Brain (organoid and tissue), 16 donors: ENCODE measurements at places on chromosomes 16 and 17.
A peak's percentile ranks its signal among the peaks of the same experiment; 100 is the strongest.

DNA sequence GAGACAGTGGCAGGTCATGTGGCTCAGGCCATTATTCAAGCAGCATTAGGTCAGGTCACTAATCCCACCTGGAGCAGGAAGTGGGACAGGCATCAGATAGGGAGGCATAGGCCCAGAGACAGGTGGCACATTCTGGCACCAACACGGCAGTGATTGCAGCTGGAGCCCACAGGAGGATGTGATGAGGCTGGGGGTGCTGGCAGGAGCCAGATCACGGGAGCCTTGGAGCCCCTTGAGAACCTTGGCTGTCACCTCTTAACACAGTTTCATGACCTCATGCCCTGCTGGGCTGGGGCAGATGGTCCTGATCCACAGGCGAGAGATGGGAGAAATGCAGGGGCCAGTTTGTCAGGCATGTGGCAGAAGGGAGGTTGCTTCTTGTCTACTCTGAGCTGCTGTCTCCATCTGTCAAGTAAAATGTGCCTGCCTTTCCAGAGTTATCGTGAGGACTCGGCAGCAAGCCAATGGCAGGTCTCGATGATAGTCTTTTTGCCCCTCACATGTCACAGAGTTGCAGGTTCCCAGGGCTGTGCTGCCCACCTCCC lies 109.6 kb downstream of the CLEC16A start:
- no peak for DNase-seq

DNA sequence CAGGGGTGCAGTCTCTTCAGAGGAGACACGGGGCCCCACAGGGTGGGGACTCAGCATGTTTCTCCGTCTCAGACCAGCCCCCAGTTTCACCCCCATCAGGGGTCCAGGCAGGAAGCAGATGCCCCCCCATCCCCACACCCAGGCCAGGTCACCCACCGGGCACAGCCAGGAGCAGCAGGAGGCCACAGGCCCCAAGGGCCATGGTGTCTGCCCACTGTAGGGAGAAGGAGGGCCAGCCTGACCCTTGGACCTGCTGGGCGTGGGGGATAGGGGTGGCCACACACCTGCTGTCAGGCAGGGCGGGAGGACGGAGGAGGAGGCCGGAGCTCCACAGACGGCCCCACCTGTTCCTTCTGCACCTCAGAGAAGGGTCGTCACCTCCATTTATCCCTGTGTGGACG lies at the start of gene TPSG1:
Gene TPSG1 (minus strand): TSS at position 218 of the 401 bp plus-strand sequence. CDS start 16 bp downstream, at position 202.
- no peak for DNase-seq

DNA sequence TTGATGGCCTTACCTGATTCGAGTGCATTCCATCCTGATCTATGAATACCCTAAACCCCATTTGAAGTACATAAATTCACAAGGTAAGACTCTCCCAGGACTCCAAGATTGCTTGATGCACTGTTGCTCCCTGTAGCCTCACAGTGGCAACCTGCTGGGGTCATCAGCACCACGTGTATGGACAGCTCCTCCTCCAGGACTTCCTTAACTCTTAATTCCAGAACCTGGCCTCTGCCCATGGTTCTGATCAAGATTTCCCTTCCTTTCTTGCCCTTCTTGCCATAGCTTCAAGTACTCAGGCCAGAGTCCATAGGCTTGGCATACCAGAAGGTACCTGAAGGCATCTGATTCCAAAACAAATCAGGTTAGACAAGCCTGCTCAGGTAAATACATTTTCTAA lies 34.0 kb upstream of the NLK start:
- no peak for DNase-seq

- DNase-seq, result no peak
These were observed 55.7 kb downstream of the SYNRG start for GRCh38 chr17:37553401-37553966.

GRCh38 chr16:89504091-89504490 lies 4.1 kb upstream of the SPG7 start:
- DNase-seq, result no peak

DNA sequence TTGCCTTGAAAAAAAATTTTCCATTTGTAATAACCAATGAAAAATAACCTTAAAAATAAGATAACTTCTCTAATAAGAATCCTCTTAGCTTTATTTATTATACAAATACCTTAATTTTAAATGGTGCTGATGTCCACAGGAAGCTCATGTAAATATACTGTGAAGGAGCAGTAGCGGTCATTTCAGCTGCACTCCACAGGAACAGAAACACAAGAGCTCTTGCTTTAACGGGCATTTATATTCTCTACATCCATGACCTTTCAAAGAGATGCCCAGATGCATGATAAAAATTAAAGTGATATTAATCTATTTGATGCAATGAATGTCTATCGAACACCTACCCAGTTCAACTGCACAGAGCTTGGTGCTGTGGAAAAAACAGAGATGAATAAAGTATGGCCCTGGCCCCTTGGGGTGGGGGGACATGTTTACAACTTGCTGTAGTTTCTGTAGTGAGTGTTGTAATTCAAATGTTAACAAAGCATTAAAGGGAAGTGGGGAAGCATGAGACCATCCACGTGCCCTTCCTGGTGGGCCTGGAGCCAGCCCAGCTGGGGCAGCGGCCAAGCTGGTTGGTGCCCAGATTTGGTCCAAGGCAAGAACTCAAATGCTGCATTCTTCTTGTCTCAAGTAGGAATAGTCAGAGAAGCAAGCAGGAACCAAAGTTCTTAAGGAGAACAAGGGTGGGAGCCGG lies 47.9 kb downstream of the IQCK start:
- DNase-seq, result peak; percentile 41

DNA sequence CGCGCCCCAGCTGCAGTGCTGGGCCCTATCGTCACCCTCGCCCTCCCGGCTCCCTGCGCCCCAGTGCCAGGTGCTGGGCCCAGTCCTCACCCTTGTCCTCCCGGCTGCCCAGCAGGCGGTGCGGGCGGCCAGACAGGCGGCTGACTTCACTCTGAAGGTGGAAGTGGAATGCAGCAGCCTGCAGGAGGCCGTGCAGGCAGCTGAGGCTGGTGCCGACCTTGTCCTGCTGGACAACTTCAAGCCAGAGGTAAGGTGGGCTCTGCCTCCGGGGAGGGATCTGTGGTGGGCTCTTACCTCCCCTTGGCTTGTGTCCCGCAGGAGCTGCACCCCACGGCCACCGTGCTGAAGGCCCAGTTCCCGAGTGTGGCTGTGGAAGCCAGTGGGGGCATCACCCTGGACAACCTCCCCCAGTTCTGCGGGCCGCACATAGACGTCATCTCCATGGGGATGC lies 17.9 kb downstream of the QPRT start:
- no peak for DNase-seq

GRCh38 chr17:61997664-61998063 lies 67.4 kb downstream of the MED13 start:
- no peak for DNase-seq

GRCh38 chr17:77264617-77265230 lies 124.0 kb downstream of the SEC14L1 start:
- DNase-seq, result no peak

DNA sequence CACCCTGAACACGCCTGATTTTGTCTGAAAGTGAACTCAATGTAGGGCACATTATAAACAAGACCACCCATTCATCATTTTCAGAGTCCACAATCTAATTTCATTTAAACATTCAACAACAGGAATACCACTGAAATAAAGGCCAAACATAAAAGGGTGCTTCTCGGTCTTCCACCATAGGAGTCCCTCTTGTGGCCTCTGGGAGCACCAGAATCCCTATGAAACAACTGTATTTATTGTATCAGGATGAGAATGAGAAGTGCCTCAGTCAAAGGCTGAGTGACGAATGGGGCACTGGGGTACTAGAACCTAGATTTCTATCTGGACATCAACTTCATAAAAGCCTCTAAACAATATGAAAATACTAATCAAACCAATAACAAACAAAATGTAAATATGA lies 40.4 kb downstream of the NXPH3 start:
- DNase-seq, result no peak

- no peak for DNase-seq
These were observed 105.9 kb upstream of the SEC14L1 start for GRCh38 chr17:77034677-77035424.

GRCh38 chr17:1914661-1915083 lies 84.9 kb downstream of the RPA1 start:
- no peak for DNase-seq

- peak; percentile 80 for DNase-seq
These were observed 759.1 kb upstream of the RBFOX1 start for GRCh38 chr16:6573577-6573976.

- no peak for DNase-seq
These were observed 13.5 kb upstream of the CACNG4 start for GRCh38 chr17:66950886-66951604.

DNA sequence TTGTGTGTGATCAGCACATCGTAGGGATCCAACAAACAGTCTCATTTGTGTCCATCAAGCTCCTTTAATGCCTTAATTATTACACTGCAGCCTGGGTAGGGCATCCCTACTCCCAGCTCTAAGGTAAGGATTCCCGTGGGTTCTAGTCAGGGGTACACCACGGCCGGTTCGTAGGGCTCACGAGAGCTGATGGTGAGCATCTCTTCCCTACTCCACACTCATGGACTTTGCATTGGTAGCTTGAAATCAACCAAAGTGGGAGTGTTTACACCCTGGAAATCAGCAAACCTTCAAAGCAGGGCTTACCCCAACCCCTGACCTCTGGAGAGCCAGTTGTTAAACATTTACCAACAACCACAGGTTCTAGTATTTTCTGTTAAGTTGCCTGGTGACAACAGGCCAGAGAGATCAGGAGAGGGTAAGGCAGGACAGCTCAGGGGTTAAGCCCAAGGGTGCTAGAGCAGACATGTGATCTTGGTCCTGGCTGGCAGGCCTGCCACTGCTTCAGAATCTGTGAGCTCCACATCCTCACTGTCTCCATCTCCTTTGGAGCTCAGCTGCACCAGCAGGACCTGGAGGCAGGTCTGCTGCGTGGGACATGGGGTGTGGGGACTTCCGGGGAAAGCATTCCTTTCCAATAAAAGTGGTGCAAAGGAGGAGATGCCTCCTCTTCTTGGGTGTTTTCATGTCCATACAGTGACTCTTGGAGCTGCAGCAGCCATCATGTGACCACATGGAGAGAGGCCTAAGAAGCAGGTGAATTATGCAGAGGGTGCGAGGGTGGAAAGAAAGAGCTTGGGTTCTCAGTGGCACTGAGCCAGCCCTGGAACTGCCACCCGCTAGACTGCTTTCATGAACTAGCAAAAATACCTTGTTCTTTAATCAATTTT lies 36.1 kb upstream of the ZCCHC14 start:
- DNase-seq, result no peak

- no peak for DNase-seq
These were observed 114.0 kb downstream of the PRKCA start for GRCh38 chr17:66416207-66416940.

- DNase-seq, result no peak
These were observed 105.9 kb upstream of the ANKFN1 start for GRCh38 chr17:56047331-56047730.

DNA sequence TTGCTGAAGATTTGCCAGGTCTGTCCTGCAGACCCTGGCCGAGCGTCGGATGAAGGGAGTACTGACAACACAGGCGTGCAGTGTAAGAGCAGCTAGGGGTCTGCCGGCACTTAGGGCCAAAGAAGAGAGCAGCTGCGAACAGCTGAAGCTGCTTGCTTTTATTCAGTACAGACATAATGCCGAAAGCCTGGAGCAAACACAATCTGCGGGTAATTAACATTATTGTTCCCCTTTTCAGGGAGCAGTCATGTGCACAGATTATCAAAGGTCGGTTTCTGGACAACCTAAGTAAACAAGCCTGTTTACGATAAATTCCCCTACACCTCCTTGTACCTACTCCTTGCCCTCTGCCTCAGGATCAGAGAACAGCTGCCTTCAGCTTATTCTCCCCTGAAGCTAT lies 12.0 kb upstream of the KRT23 start:
- DNase-seq, result peak; percentile 37

- DNase-seq, result peak; percentile 25
These were observed 491 bp downstream of the IST1 start for GRCh38 chr16:71895679-71896365.

- DNase-seq, result no peak
These were observed 28.0 kb downstream of the IL21R start for GRCh38 chr16:27429981-27430441.

DNA sequence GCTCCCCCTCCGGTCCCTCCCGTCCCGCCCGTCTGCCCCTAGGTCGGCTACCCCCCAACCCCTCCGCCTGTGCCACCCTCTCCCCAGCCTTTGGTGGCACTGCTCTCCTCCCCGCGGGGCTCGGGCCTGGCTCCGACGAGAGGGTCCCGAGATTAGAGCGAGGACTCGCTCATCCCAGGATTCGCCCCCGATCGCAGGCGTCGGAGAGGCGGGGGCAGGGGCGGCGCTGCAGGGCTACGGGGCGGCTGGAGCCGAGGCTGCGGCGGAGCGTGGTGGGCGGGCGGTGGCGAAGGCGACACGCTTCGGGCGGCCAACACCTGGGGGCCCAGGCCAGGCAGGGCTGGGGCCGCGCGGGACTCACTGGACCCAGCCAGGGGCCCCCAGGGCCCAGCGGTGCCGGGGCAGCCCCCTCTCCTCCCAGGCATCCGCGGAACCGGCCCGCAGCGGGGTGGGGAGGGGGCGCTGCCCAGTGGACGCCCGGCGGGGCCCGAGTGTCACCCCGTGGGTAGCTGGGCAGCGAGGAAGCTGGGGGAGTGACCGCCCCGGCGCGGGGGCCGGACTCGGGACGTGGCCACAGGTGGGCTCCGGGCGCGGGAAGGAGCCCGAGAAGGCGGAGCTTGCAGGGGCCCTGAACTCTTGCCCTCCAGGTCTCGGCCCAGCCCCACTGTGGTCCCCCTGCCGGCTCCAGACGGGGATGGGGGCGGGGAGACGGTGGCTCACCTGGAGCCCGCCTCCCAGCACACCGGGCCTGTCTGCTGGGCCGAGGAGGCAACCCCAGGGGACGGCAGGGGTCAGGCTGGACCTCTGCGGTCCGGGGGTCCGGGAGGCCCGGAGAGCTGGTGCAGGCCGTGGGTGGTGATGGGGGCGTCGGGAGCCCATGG lies 1.5 kb downstream of the MGAT5B start:
- peak; percentile 59 for DNase-seq

DNA sequence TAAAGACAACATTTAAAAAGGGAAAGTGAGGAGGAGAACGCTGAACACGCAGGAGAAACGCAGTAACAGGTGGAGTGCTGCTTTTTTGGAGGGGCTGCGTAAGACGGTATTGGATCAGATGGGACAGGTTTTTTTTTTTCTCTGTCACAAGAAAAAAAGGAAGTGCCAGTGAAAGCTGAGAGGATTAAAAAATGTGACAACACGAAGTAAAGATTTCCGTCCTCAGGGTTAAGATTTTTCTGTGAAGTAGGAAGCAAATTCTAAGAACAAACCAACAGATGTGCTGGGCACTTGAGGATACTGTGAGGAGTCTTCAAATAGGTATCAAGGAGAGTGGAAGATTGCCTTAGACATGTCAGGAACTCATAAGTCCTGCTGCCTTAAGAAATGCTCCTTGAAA lies 5.8 kb upstream of the ABCA9 start:
- DNase-seq, result no peak

GRCh38 chr17:39753514-39754160 lies 15.9 kb downstream of the GRB7 start:
- no peak for DNase-seq

- no peak for DNase-seq
These were observed 9.3 kb upstream of the RNF135 start for GRCh38 chr17:30961209-30962188.

DNA sequence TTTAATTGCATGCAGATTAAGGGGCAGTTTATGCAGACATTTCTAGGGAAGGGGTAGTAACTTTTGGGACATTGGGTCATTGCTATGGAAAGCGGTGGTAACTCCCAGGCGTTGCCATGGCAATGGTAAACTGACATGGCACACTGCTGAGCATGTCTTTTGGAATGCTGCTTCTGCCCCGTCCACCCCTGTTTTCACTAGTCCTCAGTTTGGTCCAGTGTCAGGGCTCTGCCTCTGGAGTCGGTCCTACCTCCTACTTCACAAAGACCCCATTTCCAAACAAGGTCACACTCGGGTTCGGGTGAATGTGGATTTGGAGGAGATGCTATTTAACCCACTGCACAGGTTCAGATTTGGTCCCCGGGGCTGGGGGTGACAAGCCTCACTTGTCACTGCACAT lies 2.9 kb downstream of the IL34 start:
- no peak for DNase-seq
